ENCODE measurements at places on chromosomes 1 and 21.
A peak's percentile ranks its signal among the peaks of the same experiment; 100 is the strongest.

- no peak for DNase-seq
Observed at GRCh38 chr1:31390071-31390470, 17.2 kb upstream of the FABP3 start.

GRCh38 chr1:183914276-183914675 lies 109.4 kb downstream of the RGL1 start:
- DNase-seq: no peak

- no peak for DNase-seq
Observed at GRCh38 chr1:62194651-62195544, at the start of gene L1TD1. TSS of gene L1TD1 (plus strand) at chr1:62194849. CDS start at chr1:62206629, 11,780 bp downstream.

GRCh38 chr1:94418664-94419655 lies 771 bp downstream of the ABCD3 start:
- DNase-seq: no peak

DNA sequence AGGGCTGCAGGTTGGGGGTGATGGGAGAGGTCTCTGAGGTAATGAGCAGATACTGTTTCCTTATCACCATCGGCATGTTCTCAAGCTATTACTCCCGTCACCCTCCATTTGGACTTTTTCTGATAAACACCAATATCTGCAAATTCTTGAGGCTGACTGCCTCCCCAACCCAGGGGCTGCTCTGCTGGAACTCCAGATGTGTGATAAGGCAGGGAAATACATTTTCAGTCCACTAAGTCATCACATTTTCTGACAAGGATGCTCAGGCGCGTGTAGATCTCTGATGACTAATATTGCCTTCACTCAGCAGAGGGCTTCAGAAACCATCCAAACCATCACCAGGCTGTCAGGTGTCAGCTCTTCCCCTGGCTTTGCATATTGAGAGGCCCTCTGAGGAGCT lies 215.0 kb upstream of the POU3F1 start:
- no peak for DNase-seq

DNA sequence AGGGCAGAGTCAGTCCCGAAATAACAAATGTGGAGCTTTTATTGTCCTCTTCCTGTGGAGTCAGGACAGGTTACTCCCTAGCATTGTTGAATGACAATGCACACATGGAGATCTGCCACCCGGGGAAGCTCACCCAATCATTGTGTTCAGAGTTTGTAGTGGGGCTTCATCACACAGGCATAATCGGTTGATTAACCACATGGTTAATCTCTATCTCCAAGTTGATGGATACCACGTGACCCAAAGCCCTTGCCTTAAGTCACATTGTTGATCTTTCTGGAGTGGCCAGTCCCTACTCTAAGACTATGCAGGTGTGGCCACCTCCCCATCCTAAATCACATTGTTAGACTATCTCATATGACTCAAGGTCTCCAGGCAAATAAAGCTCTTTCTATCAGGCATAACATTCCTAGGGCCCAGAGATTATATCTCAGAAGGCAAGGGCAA lies 2.6 kb upstream of the C1orf141 start:
- no peak for DNase-seq

DNA sequence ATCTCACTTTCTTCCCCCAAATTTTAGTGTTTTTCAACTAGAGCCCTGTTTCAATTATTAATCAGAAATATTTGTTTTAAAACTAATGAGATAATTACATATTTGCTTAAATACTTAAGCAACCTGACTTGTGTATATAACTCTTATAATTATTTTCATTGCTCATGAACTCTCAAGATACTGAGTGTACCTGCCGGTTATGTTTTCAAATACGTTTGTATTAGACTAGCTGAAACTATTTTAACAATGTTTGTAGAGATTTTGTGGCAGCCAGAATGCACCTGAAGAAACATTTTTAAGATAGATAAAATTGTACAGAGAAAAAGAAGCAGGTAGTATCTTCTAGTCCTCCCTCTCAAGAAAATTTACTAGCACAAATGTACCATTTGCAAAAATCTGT lies 140.6 kb upstream of the CXADR start:
- no peak for DNase-seq

DNA sequence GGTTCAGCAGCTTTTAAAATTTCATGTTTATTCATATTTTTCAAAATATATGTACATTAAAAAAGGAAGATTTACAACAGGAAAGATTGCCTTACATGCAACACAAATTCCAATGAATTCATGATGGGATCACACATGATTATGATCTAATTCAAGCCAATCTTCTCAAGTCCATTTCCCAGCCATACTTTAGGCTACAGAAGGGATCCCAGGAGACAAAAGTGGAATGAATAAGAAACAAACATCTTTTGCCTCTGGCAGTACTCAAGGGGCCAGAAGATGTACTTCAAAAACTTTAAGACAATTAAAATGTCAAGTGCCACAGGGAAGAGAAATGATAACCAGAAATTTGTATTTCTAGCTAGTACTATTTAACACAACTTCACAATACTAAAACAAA lies 10.2 kb upstream of the SH2D5 start:
- no peak for DNase-seq

DNA sequence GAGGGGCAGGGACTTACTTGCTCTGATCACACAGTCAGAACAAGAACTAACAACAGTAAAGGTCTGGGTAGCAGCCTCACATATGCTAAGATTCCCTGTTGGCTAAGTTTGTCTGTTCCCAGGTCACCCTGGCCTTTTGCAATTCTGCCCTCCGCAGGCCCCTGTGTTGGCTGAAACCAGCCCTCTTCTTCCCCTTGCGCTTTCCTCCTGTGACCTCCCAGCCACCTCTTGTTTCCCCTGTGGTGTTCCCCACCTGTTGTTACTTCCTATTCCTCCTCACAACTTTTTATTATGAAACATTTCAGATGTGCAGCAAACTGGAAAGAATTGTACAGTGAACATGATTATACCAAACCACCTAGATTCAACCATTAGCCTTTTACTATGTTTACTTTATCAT lies 23.4 kb downstream of the MAPKAPK2 start:
- DNase-seq: no peak

GRCh38 chr21:45020629-45021427 lies 53.6 kb upstream of the ADARB1 start:
- peak; percentile 10 for DNase-seq

DNA sequence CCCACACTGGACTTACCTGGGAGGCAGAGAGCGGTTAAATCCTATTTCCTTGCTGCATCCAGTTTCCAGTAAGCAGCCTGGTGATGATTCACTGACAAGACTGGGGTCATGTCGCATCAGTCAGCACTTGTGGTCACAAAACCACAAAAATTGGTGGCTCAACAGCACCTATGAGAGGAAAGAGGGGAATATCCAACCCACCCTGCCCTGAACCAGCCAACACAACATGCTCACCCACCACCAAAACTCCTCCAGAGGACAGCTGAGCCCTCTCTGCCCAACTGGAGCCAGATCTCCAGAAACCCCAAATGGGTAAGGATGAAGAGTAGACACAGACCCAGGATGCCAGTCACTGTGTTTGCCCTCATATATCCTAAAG lies 64.0 kb downstream of the CD46 start:
- no peak for DNase-seq

DNA sequence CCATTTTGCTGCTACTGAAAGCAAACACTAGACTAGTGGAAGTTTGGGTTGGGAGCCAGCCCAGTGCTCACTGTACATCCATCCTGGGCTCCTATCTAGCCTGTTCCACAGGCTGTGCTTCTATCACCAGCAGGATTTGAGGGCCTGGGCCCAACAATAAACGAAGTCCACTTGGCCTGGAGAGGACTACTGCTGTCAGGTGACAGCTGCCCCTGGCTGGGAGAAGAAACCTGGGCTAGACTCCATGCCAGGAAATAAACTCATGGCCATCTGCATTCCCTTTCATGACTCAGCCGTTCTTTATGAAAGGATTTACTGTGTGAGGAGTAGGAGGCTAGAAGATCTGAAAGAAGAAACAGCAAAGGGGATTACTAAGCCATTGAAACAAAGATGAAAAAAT lies 35.5 kb downstream of the COLGALT2 start:
- no peak for DNase-seq

- no peak for DNase-seq
Observed at GRCh38 chr1:6491480-6491962, at the start of gene PLEKHG5. TSS of gene PLEKHG5 (minus strand) at chr1:6491667. CDS start at chr1:6477571, 14,096 bp downstream.

GRCh38 chr1:216596281-216596862 lies 126.9 kb downstream of the ESRRG start:
- DNase-seq: no peak

GRCh38 chr21:15986277-15986676 lies 256.5 kb downstream of the USP25 start:
- DNase-seq: no peak

DNA sequence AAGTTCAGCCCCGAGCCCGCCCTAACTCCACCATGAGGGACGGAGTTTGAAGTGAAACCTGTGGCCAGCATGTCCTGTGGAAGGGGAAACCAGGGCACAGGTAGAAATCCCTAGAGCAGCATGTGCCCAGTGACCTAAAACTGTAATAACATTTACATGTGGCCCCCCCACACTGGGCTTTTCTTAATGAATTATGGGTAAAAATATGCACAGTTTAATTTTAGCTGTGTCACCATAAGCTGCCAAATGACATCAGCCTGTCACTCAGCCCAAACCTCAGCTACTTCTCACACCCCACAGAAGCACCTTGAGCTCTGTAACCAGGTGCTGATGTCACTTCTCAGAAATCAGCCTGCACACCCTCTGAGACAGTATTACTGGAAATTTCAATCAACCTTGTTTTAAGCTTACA lies 50.0 kb upstream of the SLC19A1 start:
- peak; percentile 71 for DNase-seq

DNA sequence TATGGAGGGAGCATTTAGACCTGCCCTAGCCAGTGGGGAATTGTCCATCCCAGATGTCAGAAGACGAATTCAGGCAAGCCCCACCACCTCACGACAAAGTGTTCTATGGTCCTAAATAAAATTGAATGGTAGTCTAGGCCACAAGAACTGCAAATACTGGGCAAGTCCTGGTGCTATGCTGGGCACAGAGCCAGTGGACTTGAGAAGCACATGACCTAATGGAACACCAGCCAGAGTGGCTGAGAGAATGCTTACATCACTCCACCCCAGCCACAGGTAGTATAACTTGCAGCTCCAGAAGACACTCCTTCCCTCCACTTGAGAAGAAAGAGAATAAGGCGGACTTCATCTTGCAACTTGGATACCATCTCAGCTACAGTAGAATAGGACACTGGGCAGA lies 567.3 kb upstream of the CXADR start:
- DNase-seq: no peak

GRCh38 chr1:85228972-85229371 lies 28.2 kb upstream of the SYDE2 start:
- DNase-seq: no peak

DNA sequence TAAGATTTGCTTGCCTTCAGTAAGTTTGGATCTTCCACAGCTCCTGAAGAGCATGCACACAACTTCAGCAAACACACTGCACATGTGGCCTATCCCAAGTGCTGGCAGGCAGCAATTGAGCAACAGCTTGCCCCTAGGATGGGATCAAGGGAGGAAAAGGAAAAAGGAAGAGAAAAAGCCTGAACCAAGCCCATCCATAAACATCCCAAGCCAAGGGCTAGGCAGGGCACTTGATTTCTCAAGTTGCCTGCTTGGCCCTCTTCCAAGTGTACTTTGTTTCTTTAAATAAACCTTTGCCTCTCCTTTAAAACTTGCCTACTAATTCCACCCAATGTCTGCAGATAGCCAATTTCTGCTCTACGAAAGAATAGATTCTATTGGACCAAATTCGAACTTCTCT lies 49.0 kb upstream of the OLFM3 start:
- DNase-seq: no peak

- DNase-seq: no peak
Observed at GRCh38 chr1:206471415-206471801, 1.1 kb downstream of the IKBKE start.

DNA sequence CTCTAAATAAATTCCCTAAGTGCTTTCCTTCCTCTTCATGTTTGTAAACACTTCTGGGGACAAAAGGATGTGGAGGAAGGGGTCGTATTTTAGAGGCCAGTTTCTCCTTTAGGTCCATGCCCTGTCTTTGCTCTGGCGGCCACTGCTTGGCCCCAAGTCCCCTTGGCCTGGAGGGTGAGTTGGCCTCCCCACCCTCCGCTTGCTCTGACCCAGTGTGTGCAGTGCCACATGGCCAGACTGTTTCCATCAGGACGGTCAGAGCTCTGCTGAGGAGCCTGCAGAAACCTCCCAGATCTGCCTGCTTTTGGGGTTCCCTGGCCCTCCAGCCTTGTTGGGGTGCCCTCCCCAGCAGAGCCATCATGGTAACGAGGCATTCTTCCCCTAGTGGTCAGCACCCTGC lies 127.8 kb downstream of the CAMTA1 start:
- no peak for DNase-seq

GRCh38 chr21:45180246-45180599 lies 105.8 kb downstream of the ADARB1 start:
- no peak for DNase-seq

DNA sequence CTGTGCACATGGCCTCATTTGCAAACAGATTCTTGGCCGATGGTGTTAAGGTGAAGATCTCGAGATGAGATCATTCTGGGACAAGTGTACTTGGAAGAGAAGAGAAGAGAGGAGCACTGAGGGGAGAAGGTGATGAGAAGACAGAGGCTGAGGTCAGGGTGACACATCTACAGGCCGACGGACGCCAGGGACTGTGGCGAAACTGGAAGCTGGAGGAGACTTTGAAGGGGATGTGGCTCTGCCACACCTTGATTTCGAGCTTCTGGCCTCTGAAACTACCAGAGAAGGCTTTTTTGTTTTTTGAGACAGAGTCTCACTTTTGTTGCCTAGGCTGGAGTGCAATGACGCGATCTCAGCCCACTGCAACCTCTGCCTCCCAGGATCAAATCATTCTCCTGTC lies 137.5 kb upstream of the TMEM51 start:
- no peak for DNase-seq
